ENCODE measurements at places on chromosomes 7 and 10.

- no peak for DNase-seq
Measured at GRCh38 chr7:37212556-37212955, 236.1 kb downstream of the ELMO1 start.

DNA sequence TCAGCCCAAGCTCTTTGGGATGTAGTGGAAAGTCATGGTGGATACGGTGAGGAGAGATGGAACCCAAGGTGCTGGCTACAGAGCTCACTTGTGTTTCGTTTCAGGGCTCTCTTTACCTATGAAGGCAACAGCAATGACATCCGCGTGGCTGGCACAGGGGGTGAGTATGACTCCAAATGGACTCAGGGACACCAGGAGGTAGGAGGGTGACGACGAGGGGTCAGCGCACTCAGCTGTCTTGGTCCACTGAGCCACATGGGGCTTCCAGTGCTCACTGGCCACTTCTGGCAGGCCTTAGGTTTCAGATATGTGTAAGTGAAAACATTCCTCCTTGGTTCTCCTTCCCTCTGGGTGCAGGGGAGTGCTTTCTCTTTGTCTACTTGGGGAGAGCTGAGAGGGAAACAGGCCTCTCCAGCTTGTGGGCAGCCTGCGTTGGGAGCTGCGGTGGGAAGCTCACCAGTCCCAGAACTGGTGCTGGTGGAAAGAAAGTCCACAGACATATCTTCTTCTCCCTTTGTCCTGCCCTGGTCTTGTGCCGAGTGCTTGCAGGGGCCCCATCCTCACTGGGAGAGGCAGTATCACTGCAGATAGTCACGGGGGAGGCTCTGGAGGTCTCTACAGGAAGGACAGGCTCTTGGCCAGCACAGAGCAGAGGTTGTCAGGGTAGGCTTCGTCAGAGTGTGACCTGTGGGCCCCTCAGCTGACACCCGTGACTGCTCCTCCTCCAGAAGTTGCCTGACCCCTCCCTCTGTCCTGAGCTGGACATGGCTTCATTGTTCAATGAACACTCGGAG lies 5.8 kb downstream of the DBNL start:
- no peak for DNase-seq

DNA sequence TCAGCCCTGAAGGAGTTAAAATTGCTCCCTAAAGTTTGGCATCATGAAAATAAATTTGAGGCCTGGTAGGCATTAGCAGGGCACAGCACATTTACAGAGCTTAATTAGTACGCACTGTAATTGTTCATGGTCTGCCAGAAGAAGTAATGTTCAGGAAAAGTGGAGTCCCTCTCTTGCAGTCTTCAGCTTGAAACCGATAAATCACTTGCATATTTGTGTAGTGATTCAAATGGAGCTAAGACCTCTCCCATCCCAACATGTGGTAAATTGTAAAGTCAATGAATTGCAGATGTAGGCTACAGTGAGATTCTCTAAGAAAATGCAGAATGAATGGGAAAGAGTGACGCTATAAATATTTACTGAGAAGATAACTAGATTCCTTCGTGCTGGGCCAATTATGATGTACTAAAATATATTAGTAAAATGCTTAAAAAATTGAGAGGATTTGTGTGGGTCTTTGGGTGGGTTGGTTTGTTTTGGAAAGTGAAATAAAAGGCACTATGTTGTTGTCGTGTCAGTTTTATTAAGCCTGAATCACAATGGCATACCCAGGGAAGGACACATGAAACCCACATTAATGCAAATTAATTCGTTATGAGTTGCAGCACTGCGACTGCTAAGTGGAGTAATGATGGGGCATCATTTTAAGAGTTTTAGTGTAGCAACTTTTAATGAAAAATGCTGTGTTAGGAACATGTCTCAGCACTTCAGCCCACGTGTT lies 8.4 kb downstream of the TCF7L2 start:
- peak; percentile 92 for DNase-seq

GRCh38 chr10:129058664-129059155 lies 408.3 kb upstream of the MGMT start:
- peak; percentile 22 for DNase-seq

DNA sequence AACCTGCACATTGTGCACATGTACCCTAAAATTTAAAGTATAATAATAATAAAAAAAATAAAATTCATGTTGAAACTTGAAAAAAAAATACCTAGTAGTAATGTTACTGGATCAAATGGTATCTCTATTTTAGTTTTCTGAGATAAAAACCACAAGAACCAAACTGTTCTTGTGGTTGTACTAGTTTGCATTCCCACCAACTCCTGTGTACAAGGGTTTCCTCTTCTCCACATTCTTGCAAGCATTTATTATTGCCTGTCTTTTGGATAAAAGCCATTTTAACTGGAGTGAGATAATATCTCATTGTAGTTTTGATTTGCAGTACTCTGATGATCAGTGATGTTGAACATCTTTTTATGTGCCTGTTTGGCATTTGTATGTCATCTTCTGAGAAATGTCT lies 177.7 kb downstream of the KIF20B start:
- DNase-seq = no peak

DNA sequence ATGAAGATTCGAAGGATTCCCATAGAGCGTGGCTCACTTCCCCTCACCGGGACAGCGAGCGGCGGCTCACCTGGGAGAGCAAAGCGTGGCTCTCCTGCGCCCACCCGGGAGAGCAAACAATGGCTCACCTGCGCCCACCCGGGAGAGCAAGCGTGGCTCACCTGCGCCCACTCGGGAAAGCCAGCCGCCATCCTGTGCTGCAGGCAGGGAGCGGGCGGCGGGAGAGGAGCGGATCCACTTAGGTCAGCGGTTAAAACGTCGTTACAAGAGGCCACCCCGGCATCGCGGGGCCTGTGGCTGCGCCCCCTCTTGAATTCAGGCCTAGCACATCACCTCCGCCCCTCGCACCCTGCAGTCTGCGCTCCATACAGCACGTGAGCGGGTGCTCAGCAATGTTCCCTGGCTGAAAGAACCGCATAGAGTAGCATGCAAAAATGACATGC lies 461 bp upstream of the FIGNL1 start:
- no peak for DNase-seq

DNA sequence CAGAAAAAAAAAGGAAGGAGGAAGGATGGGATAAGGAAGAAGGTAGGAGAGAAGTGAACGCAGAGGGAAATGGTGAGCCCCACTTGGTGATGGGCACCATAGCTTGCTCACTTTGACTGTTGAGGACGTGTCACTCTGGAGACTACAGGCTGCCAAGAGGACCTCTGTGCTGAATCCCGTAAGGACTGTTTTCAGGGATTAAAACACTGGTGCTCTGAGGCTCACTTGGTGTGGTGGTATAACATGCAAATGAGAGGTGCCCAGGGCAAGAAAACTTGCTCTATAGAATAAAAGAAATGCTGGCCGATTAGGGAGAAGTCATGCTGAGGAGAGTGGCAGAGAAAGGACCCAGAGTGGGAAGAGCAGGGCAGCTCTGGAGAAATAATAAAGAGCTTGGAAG lies 5.3 kb upstream of the IL2RA start:
- no peak for DNase-seq

DNA sequence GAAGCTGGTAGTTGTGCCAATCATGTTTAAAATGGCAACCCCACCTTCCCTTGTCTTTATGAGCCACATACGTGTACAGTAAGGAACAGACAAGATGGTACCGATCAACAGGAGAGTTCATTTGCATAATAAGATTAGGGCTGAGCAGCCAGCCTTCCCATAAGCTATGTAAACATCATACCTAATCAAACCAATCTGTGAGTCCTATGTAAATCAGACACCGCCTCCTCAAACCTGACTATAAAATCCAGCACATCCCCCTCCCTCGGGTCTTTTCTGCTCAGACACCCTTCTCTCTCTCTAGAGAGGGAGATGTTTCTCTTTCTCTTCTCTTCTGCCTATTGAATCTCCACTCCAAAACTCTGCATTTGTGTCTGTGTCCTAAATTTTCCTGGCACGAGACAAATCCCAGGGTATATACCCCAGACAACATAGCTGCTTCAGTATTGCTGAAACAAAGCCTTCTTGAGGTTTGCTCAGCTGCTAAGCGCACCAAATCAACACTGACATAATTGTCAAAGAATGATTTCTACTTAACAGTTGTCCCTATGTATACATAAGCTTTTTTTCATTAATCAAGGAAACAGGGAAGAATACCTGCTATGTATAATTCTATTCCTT lies 279.2 kb downstream of the THSD7A start:
- DNase-seq = no peak

- DNase-seq = no peak
Measured at GRCh38 chr7:12504149-12504548, 66.4 kb upstream of the SCIN start.

DNA sequence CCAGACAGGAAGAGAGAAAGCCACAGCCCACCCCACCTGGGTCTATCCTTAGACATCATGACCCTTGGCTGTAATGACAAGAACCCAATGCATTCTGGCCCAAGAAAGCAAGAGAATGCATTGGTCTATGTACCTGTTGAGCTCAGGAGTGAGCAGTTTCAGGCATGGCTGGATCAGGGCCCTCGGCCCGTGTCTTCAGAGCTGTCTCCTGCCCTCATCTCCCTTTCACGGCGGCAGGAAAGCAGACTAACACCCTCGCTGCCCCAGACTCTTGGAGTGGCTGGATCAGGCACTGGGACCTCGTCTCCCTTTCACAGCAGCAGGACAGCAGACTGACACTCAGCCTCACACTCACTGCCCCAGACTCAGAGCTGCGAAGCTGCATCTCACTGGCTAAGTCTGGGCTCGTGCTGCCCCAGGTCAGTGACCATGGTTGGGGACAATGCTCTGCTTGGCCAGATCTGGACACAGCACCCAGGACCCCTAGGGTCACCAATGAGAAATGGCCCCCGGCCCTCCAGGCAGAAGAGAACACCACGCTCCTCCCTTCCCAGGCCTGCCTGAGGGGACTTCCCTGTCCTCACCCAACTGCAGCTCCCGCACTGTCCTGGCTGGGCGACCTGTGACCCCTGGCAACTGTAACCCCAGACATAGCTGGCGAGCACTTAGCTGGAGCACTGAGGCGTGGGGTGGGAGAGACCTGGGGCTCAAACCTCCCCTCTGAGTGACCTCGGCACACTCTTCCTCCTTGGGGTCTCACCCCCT lies 12.9 kb upstream of the PDGFA start:
- no peak for DNase-seq

- no peak for DNase-seq
Measured at GRCh38 chr10:62464308-62464707, 90.1 kb downstream of the ZNF365 start.

- no peak for DNase-seq
Measured at GRCh38 chr10:44344727-44345126, 40.2 kb downstream of the CXCL12 start.

- DNase-seq = no peak
Measured at GRCh38 chr10:128174581-128175559, 48.6 kb upstream of the MKI67 start.

- DNase-seq = no peak
Measured at GRCh38 chr10:106592396-106592795, 572.1 kb downstream of the SORCS1 start.

- DNase-seq = no peak
Measured at GRCh38 chr7:34073676-34074075, 168.3 kb downstream of the BMPER start.

DNA sequence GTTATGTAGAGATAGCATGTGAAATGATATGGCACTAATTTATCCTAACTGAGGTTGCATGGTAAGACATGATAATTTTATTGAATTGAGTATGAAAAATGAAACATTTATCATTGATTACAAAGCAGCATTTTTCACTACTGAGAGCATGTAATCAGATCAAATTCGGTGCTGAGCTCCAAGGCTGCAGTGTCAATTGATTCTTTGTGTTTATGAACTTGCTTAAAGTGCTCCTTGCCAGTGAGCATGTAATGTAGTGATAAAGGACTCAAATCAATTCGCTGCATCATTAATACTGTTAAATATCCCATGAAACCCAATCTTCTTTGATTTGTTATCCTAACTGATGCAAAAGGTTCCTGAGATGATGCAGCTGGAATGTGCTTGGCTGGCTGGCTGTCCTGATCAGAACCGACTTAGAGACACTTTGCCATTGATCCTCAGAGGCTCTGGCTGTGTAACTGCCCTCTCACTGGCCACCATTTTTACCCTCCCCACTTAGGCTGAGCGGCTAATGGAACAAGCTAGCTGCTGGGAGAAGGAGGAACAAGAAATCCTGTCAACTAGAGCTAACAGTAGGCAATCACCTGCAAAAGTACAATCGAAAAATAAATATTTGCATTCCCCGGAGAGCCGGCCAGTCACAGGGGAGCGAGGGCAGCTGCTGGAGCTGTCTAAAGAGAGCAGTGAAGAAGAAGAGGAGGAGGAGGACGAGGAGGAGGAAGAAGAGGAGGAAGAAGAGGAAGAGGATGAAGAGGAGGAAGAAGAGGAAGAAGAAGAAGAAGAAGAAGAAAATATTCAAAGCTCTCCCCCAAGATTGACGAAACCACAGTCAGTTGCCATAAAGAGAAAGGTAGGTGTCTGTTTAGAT lies 89.8 kb upstream of the SAMD8 start:
- no peak for DNase-seq

GRCh38 chr7:71255537-71256178 lies 123.7 kb downstream of the GALNT17 start:
- DNase-seq = no peak

DNA sequence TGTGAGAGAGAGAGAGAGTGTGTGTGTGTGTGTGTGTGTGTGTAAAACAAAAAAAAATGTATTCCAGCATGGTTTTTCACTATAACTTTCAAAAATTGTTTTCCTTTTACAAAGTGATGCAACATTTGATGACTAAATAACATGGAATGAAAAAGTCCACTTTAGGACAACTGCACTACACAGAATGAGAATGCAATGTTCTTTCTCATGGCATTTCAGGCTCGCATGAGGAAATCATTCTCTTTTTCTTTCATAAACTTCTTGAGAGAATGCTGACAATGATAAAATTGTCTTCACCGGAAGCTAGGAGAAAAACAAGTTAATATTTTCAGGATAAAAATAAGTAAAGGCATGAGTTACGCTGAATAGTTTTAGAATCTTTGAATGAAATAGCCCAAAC lies 53.7 kb downstream of the SLC16A12 start:
- no peak for DNase-seq

DNA sequence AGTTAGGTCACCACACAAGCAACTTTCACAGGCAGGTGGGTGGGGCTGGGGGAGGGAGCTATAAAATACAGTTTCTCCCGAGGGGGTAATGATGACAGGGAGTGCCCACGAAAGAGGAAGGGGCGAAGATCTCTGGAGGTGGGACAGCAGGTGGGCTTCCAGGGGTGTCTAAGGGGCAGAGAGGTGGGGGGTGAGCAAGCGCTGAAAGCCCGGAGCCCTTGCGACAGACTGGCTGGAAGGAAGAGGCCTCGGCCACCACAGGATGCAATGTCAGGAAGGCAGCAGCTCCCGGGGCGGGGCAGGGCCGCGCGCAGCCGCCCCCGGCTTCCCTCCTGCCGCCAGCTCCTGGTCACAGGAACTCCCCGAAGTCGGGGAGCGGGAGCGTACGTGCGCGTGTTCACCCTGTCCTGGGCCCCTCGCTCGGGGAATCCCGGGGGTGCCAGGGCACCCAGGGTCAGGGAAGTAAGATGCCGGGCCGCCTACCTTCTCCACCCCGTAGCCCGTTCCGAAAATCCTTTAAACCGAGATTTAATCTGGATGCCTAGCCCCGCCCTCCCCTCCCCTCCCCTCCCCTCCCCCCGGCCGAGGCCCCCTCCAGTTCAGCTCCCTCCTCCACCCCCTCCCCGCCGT lies 105.2 kb upstream of the PPIF start:
- no peak for DNase-seq
